Stimulated activated CD4-positive, alpha-beta T cell treated with anti-CD3 and anti-CD28 coated beads, Interleukin-4, amount 100 ng/mL, for 48 hours (primary cell): ENCODE measurements at places on chromosomes 16 and 17.

DNA sequence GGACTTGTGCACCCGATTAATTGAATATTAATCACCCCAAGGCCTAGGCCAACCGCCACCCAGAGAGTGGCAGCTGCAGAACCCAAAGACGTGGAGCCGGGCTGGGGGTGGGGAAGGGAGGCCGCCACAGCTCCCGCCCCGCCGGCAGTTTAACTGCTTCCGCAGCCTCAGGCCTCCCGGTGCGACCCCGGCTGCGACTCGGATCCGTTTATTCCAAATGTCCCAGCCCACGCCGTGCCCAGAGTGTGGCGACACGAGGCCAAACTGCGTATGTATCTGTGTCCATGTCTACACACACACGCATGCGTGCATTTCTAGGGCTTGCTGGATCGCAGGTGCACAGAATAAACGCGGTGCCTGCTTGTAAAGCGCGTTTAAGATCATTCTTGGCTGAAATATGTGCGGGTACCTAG lies 802 bp upstream of the TOB1 start:
- DNase-seq, result peak; percentile 53

- DNase-seq, result no peak
Observed at GRCh38 chr17:7853691-7854038, 1.2 kb upstream of the TMEM88 start.

GRCh38 chr16:57976331-57976796 lies 5.4 kb upstream of the CNGB1 start:
- DNase-seq, result no peak

DNA sequence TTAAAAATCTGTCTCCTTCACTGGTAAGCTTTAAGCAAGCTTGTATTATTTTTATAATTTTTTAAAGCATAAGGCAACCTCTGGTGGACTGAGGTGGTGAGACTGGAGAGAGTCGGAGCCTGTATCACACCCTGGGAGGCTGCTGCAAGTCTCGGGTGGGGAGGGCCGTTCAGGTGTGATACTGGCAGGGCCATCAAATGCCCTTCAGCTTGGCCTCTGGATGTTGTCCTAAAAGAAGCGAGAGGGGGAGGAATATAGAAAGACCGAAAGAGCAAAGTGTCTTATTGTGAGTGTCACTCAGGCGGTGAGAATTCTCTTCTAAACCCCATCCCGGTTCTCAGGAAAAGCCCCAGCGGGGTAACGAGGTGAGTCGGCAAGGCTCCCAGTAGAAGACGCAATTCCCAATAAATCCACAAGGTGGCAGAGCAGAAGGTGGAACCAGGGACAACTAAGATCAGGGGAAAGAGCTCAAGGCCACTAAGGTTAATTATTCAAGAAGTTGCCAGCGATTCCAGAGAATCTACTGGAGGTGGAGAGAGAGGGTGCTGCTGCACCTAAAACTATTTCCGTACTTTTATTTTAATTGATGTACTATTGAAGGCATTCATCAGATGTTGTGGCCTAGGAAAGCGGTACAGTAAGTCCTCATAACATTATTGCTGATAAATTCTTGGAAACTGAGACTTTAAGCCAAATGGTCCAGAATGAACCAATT lies 14.1 kb downstream of the C17orf67 start:
- DNase-seq, result peak; percentile 58

- DNase-seq, result no peak
Observed at GRCh38 chr16:11669380-11670146, 1.3 kb downstream of the SNN start.

- DNase-seq, result no peak
Observed at GRCh38 chr16:17222871-17223401, 247.8 kb downstream of the XYLT1 start.

DNA sequence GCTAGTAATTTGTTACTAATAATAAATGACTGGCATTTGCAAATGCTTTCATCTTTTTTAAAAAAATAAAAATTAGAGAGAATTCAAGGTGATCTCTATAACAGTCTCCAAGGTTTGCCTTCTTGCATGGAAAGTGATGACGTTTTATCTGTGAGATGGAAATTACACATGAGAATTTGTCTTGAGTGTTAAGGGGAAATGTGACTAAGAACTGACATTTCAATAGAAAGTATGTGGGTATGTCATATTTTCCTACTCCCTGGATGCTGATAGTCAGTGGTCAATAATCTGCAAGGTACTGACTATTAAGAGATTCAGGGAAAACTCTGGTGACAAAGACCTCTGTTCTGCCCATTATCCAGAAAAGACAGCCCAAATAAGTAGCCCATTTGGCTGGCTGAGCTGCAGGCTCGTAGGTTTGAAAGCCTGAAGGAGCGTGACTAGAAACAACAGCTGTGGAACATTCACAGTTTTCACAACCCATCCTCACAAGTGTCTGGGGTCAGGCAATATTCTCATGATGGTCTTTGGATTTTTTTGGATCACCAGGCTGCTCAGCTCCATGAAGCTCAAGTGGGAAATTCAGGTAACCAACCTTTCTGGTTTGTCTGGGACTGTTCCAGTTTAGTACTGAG lies 49.7 kb upstream of the WSCD1 start:
- DNase-seq, result no peak

- no peak for DNase-seq
Observed at GRCh38 chr17:79517827-79518584, 92.8 kb downstream of the RBFOX3 start.

DNA sequence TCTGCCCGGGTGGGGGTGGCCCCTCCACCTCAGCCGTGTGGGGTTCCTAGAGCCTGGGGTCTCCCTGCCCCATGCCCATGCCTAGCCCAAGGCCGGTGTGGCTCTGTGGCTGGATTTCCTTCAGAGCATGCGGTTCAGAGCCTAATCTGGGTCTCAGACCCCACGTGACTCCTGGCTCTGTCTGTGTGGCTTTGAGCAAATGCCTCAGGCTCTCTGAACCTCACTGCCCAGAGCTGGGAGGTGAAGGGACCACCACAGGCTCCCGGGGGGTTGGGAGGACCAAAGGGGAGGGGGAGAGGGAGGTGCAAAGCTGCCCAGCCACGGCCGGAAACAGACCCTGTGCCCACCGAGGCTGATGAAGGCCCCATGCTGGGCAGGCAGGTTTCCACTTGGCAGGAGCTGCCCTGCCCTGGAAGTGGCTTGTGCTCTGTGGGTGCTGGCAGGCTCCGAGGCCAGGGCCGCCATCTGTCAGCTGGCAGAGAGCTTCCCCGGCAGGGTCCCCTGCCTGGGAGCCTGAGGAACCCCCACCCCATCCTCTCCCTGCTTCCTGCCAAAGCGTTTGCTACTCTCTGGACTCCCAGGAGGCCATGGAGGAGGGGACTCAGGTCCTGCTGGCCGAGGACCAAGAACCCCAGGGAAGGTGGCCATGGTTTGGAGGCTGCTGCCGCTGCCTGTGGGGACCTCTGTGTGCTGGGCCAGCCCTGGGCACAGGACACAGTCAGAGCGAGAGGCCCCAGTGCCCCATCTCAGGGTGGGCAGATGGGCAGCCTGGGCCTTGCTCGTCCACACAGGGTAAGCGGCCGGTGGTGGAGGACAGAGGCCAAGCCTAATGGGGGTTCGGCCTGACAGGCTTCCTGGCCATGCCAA lies 4.0 kb downstream of the CDH15 start:
- DNase-seq, result no peak

DNA sequence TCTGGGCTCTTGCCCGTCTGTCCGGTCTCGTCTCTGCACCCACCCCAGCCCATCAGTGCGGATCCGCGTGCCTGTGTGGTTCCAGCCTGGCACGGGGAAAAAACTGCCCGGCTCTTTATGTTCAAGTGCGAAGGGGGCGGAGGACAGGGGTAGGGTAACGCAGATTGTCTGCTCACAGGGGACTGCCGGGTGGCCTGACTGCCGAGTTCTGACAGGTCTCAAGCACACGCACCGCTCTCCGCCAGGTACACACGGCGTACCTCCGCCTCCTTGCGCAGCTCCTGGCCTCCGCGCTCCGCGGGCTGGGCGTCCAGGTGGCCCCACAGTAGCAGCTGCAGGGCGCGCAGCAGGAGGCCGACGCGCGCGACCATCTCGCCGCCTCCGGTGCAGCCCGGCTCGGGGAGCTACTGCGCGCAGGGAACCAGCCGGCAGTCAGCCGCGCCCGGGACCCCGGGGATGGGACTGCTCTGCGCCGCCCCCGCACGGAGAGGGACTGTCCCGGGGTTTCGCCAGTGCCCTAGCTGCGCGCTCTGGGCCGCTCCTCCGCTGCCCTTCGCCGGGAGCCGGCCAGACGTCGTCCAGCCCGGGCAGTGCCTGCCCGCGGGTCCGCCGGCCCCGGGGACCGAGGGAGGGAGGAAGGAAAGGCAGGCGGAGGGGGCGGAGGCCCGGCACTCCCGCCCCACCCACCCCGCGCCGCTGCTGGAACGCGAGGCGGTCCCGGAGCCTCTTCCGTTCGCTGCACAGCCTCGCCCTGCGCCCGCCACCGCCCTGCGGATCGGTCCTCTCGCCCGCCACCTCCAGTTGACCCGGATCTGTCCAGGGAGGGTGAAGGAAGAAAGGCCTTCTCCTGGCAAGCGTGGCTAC lies at the start of gene MMP28:
MMP28 (minus strand) TSS at position 635 of the 864 bp plus-strand sequence; CDS start at position 371, 264 bp downstream.
- DNase-seq, result no peak

- DNase-seq, result no peak
Observed at GRCh38 chr16:85259832-85260167, 147.5 kb upstream of the CIBAR2 start.

DNA sequence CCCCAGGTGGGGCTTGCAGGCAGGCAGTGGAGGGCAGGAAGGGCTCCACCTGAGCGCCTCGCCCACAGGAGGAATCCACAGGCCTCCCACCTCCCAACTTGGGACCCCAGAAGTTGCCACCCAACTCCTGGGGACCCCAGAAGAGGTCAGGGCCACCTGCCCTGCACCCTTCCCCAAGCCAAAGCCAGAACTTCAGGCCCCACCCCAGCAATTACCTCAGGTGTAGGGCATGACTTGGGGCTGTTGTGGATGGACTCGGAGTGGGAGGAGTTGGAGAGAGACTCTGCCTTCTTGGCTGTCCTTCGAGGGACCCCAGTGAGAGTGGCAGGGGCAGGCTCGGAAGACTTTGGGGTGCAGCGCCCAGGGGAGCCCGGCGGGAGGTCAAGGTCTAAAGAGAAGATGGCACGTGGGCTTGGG lies 10.5 kb downstream of the TSPOAP1 start:
- no peak for DNase-seq

DNA sequence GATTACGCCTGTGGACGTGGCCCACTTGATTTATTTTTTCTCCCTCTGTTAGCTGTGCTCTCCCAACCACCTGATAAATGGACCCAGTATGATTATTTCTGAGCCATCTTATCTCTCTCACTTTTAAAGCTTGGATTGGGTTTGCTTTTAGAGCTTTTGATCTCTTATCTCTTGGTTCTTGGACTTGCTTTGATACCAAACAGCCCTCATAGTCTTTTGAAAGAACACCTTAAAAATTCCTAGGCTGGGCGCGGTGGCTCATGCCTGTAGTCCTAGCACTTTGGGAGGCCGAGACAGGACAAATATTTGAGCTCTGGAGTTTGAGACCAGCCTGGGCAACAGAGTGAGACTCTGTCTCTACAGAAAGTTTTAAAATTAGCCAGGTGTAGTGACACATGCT lies 25.8 kb downstream of the SMTNL2 start:
- DNase-seq, result no peak

DNA sequence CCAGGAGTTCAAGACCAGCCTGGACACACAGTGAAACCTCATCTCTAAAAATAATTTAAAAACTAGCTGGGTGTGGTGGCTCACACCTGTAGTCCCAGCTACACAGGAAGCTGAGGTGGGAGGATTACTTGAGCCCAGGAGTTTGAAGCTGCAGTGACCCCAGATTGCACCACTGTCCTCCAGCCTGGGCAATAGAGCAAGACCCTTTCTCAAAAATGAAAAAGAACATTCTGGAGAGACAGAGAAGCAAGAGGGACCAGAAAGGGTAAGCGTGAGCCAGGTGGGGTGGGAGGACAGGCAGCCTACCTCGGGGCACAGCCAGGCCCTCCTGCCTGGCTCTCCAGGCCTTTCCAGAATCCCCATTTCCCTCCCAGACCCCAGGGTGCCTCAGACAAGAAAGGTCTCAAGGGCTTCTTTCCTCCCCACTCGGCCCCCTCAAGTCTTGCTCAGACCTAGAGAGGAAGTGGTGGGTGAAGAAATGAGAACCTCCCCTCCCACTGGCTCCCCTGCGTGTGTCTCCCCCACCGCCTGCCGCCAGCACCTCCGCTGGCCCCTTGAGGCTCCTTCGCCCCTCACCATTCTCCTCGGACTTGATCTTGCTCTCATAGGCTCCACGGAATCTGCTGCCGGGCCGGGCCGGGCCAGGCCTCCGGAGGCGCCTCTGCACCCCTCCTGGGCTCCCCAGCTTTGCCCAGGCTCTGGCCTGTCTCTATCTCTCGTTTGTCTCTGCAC lies 503 bp downstream of the C16orf54 start:
- no peak for DNase-seq

GRCh38 chr16:49972961-49973360 lies 52.1 kb upstream of the CNEP1R1 start:
- DNase-seq, result no peak

- no peak for DNase-seq
Observed at GRCh38 chr17:11986179-11986941, 10.9 kb downstream of the ZNF18 start.

GRCh38 chr17:63024716-63025115 lies 58.7 kb downstream of the TANC2 start:
- DNase-seq, result no peak

DNA sequence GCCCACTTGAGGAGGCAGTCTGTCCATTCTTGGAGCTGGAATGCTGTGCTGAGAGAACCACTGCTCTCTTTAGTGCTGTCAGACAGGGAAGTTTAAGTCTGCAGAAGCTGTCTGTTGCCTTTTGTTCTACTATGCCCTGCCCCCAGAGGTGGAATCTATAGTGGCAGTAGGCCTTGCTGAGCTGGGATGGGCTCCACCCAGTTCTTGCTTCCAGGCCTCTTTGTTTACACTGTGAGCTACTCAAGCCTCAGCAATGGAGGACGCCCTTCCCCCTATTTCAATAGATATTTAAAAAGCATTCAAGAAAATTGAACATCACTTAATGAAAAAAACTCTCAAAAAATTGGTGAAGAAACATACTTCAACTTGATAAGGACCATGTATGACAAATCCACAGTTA lies 313.5 kb downstream of the PHKB start:
- DNase-seq, result no peak

DNA sequence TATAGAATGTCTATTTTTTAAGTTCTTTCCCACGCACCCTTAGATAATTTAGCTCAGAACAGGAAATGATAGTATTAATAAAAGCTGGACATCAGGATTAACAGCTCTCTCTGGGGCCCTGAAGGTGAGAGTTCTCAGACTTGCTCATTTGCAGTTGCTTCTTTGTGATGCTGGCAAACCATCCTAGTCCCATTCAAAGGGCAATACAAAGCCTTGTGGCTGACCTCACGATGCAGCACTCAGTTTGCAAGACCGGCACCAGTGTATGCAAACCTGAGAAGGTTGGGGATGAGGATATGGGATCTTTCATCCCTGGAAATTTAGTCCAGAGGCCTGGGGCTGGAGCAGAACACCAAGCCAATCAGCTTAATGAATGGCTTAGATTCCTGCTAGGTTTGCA lies 29.3 kb downstream of the STH start:
- DNase-seq, result no peak

GRCh38 chr17:41863074-41863848 lies 2.0 kb downstream of the KLHL11 start:
- DNase-seq, result no peak

- no peak for DNase-seq
Observed at GRCh38 chr16:30567991-30568638, 3.4 kb downstream of the ZNF688 start.
